ENCODE measurements at places on chromosomes 7 and 10.

- DNase-seq: no peak
Observed at GRCh38 chr10:13231190-13231589, 3.0 kb downstream of the UCMA start.

GRCh38 chr10:75770626-75771081 lies 339.2 kb downstream of the LRMDA start:
- DNase-seq: no peak

- no peak for DNase-seq
Observed at GRCh38 chr7:142533920-142534319, 215.4 kb upstream of the PRSS1 start.

GRCh38 chr7:47938574-47939165 lies 9.6 kb downstream of the PKD1L1 start:
- DNase-seq: no peak

GRCh38 chr10:57338823-57339558 lies 928.7 kb downstream of the IPMK start:
- DNase-seq: no peak

DNA sequence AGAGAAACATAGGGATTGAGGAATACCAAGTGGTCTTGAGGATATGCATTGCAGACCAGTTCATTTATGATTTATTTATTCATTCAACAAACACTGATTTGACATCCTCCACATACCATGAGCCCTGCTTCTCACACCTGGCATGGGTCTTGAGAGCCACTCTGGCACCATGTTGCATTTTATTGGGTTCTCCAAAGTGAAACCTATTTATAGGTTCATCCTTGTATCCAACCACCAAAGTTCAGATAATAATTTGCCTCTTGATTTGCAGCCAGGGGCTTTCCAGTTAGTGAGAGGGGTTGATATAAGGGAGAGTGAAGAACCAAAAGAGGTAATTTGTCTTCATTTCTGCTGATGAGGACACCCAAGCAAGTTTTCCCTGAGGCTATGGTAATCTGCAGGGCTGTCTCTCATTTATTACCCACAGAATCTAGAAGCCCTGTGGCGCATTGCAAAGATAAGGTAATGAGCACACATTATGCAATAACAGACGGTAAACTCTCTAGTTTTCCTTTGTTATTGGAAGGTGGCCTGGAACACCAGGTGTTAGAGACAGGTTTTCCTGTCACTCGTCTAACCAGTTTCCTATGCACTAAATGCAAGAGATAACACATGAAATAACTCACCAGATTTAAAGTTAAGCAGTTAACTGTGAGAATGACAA lies 28.8 kb upstream of the ICA1 start:
- no peak for DNase-seq

GRCh38 chr7:107390916-107391315 lies 78.9 kb upstream of the GPR22 start:
- DNase-seq: no peak

Data from DMS79 treated with DMSO at 0.1 percent for 48 hours (cell line).